ENCODE measurements at places on chromosomes 6 and 20.
A peak's percentile ranks its signal among the peaks of the same experiment; 100 is the strongest.

DNA sequence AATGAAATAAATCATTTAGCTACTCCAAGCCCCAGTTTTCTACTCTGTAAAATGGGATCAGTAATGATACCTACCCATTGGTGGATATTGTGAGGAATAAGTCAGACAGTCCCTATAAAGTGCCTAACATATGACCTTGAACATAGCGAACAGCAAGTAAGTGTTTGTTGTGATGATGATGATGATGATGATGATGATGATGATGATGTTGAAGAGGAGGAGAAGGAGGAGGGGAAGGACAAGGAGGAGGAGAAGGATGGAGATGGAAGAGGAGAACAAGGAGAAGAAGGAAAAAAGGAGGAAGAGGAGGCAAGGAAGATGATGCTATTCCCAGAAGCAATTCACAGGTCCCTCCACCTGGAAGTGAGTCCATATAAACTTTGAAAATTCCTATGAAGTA is 264.3 kb downstream of the MAFB start:
- DNase-seq = no peak

DNA sequence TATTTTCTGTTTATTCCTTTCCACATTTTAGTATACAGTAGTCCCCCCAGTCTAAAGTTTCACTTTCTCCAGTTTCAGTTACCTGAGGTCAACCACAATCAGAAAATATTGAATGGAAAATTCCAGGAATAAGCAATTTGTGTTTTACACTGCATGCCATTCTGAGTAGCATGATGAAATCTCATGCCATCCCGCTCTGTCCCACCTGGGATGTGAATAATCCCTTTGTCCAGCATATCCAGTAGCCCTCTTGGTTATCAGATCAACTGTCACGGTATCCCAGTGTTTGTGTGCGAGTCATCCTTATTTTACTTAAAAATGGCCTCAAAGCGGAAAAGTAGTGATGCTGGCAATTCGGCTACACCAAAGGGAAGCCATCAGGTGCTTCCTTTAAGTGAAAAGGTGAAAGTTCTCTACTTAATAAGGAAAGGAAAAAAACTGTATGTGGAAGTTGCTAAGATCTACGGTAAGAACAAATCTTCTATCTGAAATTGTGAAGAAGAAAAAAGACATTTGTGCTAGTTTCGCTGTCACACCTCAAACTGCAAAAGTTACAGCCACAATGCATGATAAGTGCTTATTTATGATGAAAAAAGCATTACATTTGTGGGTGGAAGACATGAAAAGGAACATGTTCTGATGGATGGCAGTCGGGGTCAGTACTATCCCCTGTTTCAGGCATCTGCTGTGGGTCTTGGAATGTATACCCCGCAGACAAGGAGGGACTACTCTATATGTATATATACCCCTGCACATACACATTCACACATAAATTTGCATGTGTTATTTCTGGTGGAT is 11.3 kb downstream of the NOX3 start:
- no peak for DNase-seq

GRCh38 chr6:17672064-17672718 is 34.5 kb downstream of the NUP153 start:
- DNase-seq = no peak

GRCh38 chr20:25281541-25281991 is 33.7 kb downstream of the PYGB start:
- DNase-seq = peak; percentile 4

GRCh38 chr20:61882716-61883615 is 182.7 kb downstream of the TAF4 start:
- DNase-seq = no peak

- DNase-seq = no peak
These were observed 128.9 kb upstream of the PROKR2 start for GRCh38 chr20:5445611-5446010.

DNA sequence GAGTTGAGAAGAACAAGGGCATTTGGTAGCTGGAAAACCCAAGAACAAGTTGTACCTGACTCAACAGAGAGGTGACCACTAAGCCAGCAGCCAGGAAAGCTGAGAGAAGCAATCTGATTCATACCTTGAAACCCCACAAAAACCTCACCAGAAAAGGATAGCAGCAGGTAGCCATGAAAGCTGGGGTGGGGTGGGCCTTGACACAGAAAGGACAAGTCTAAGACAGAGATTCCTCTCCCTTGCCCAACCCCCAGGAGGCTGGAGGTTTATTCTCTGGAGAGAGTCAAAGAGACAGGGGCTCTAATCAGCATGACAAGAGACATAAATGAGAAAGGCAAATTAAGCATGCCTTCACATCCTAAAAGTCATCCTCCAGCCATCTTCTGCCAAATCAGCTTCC is 151.7 kb upstream of the DST start:
- no peak for DNase-seq
